ENCODE measurements at places on chromosomes 7 and 10. TPM values are rescaled to one million over a fixed set of nuclear protein-coding genes. Genes with fewer than 3 reads are reported as not detected.

The CFAP58 gene
- not detected for total RNA-seq

The SLC13A1 gene
- not detected for total RNA-seq

The NYAP1 gene
- total RNA-seq, result 0.15 TPM

The SFXN3 gene
- total RNA-seq, result 11.9 TPM

The OR2A12 gene
- not detected for total RNA-seq

The CALHM2 gene
- not detected for total RNA-seq

The PFKFB3 gene
- 1.2 TPM for total RNA-seq

The MINDY3 gene
- 17.8 TPM for total RNA-seq

The KCND2 gene
- total RNA-seq, result not detected

The MTPN gene
- 71.7 TPM for total RNA-seq

The DMBT1 gene
- total RNA-seq, result not detected

The C10orf53 gene
- total RNA-seq, result not detected

The MORN4 gene
- 3.4 TPM for total RNA-seq

GRCh38 chr10:74771054-74771453 is 55.3 kb upstream of the KAT6B start:
- H3K4me1 ChIP-seq, result peaks cover 9% of the 10 kb centered on the region
- DNase-seq, result no peak
- no peak overlapping the region for H3K27ac ChIP-seq
- H3K4me3 ChIP-seq, result no peak overlapping the region

DNA sequence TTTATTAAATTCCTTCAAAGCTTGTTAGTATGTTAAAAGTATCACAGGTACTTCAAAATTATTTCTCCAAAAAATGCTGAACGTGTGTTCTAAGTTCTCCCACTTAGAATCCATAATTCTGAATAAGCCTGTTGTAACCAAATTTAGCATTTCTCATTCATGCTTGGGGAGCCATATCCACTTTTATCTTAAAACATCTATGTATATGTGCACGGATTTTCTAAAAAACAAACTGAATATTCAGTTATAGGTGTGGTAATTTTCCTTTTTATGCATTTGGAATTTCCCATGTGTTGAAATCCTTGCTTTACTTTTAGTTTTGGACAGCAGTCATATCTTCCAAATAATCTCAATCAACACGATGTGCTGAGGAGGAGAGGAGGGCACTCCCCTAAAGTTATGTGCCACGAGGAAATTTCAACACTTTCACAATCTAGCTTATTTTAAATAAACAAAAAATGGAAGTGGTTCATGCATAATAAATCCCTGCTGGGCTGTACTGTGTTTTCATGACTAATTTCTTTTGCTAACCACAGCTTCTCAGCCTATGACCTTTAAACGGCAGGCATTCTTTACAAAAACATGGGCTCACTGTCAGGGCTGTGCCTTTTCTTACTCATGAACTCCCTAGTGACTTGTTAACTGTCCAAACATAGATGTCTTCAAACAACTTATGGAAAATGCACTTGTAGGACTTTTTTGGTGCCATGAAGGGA is 380.3 kb upstream of the SEMA3C start:
- no peak for DNase-seq
- no peaks in the 10 kb centered on the region for H3K4me1 ChIP-seq
- no peaks in the 10 kb centered on the region for H3K27me3 ChIP-seq

DNA sequence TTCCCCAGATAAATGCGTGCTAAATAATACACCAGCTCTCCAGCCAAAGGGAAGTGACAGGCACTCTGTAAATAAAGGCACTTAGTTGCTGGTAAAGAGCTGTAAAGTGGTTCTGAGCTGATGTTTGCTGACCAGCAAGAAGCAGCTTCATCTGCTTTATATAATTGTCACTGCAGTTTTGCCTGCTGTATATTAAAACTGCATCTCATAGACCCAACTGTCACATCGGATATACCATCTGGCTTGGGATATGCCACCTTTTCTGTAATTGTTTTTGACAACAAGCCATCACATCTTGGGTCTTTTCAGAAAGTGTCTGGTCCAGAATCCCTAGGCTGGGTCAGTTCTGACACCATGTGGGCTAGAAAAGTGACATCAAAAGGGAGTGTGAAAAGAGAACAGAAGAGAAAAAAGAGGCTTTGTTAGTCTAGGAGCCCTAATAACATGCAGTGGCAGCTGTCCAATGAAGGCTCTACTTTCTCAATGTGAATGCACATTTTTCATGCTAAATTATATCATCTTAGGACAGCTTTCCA is 697.6 kb downstream of the KCNMA1 start:
- no peak for DNase-seq
- no peak overlapping the region for H3K4me3 ChIP-seq
- no peak overlapping the region for H3K27ac ChIP-seq
- H3K36me3 ChIP-seq, result no peaks in the 10 kb centered on the region

- H3K4me3 ChIP-seq, result no peak overlapping the region
- H3K27ac ChIP-seq, result no peak overlapping the region
- no peak for DNase-seq
- H3K27me3 ChIP-seq, result no peaks in the 10 kb centered on the region
Observed at GRCh38 chr10:2592360-2593160, 474.8 kb upstream of the PFKP start.

GRCh38 chr10:21518641-21519396 is 6.7 kb downstream of the SKIDA1 start:
- peak overlapping the region; percentile 0 for H3K27ac ChIP-seq
- H3K36me3 ChIP-seq, result no peaks in the 10 kb centered on the region
- H3K27me3 ChIP-seq, result no peaks in the 10 kb centered on the region
- no peak overlapping the region for H3K4me3 ChIP-seq
- no peak for DNase-seq

DNA sequence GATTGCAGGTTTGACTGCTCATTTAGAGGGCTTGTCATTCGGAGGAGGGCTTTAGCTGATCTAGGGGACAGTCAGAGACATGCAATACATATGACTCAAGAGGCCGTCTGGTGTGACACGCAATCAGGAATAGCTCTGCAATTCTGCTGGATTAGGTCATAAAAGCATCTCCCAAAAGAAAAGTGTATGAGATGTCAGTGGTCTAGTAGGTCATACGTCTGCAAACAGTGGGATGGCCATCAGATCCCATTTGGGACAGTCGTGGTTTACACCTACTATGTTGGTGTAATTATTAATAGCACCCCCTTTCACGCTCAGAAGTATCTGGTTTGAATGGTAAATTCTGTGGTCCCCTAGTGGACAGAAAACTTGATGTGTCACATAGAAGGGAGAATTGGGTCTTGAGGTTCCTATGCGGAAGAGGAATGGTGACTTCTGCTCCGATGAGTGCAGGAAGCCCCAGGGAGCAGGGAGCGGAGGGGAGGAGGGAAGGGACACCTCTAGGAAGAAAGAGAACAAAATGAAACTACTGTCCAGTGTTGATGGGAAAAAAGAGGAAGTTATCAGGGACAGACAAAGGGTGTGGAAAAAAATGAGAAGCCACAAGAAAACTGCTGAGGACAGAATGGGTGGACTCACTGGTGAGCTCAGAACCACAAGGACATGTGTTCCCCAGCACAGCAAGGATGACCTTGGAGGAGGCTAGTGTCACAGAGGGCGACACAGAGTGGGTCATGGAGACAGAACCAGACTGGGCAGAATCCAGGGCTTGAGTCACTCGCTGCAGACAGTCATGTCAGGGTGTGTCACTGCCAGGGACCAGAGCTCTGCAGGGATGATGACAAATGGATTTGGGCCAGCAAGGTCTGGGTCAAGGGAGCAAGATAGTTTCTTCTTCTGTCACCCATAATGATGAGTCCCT is 59.9 kb downstream of the MAP3K8 start:
- no peak overlapping the region for H3K4me3 ChIP-seq
- DNase-seq, result peak; percentile 60
- no peak overlapping the region for H3K27ac ChIP-seq
- peaks cover 44% of the 10 kb centered on the region for H3K4me1 ChIP-seq

- H3K4me1 ChIP-seq, result peaks cover 11% of the 10 kb centered on the region
- H3K36me3 ChIP-seq, result peaks cover 5% of the 10 kb centered on the region
- no peaks in the 10 kb centered on the region for H3K27me3 ChIP-seq
- DNase-seq, result no peak
Observed at GRCh38 chr7:96157856-96158255, 164.0 kb downstream of the SLC25A13 start.

- H3K27ac ChIP-seq, result no peak overlapping the region
- H3K27me3 ChIP-seq, result no peaks in the 10 kb centered on the region
- no peaks in the 10 kb centered on the region for H3K36me3 ChIP-seq
- H3K4me3 ChIP-seq, result peak overlapping the region; percentile 24
- DNase-seq, result peak; percentile 88
Observed at GRCh38 chr7:108094933-108095710, 35.0 kb downstream of the LAMB4 start.

- H3K4me1 ChIP-seq, result peaks cover 61% of the 10 kb centered on the region
- peak overlapping the region; percentile 83 for H3K27ac ChIP-seq
- H3K27me3 ChIP-seq, result no peaks in the 10 kb centered on the region
Observed at GRCh38 chr10:95289003-95289920, 1.5 kb downstream of the PDLIM1 start.

- H3K27me3 ChIP-seq, result no peaks in the 10 kb centered on the region
- no peaks in the 10 kb centered on the region for H3K36me3 ChIP-seq
- H3K4me3 ChIP-seq, result no peak overlapping the region
Observed at GRCh38 chr10:78443900-78444571, 410.4 kb downstream of the RPS24 start.

DNA sequence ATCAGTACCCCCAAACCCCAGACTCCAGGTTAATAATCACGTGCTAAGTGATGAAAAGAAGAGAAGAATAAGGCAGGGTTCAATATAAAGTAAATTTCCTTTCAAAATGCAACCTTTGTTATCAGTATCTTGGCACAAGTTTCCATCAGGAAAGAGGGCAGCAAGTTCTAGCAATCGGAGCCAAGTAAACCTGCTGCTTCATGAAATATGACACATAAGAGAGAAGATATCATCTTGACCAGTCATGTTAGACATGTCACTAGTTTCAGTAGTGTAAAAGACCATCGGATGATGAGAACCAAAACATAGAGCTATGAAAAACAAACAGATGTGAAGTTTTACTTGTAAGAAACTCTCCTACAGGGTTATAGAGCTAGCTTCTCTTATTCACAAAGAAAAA is 44.0 kb downstream of the AASS start:
- H3K27me3 ChIP-seq, result no peaks in the 10 kb centered on the region
- H3K4me3 ChIP-seq, result no peak overlapping the region
- H3K4me1 ChIP-seq, result no peaks in the 10 kb centered on the region
- no peaks in the 10 kb centered on the region for H3K36me3 ChIP-seq
- no peak for DNase-seq

DNA sequence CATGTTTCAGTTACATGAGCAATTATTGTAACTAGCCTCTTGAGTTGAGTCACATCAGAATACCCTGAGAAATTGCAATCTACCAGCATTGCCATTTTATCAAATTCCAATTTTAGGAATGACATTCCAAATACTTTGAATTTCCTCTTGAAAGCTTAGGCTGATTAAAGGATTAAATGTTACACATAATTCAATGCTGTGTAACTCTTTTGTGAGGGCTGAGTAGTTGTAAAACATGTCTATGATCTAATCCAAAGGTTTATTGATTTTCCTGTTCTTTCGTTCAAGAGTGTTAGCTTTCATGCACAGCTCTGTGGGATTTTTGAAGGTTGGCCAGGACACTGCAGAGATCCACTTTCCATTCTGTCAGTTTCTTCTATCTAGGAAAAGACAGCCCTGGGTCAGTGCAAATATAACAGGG is 193.1 kb downstream of the SORCS1 start:
- no peaks in the 10 kb centered on the region for H3K36me3 ChIP-seq
- no peaks in the 10 kb centered on the region for H3K27me3 ChIP-seq
- no peak overlapping the region for H3K4me3 ChIP-seq
- no peak for DNase-seq

DNA sequence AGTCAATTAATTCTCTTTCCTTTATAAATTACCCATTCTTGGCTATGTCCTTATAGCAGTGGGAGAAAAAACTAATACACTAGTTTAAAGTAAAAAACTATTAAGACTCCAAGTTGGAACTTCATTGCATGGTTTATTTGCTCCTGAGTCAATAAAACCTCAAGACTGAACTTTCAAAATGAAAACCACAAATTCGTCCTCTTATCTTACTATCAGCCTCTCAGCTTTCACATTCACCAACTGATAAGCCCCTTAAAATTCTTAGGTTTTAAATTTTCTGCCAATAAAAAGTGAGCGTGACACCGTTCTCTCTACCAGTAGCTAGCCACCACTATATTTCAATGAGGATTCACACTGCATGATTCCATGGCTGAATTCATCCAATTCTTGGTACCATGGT is 346.4 kb upstream of the NPSR1 start:
- no peaks in the 10 kb centered on the region for H3K36me3 ChIP-seq
- DNase-seq, result no peak
- no peak overlapping the region for H3K27ac ChIP-seq
- H3K4me3 ChIP-seq, result no peak overlapping the region
- no peaks in the 10 kb centered on the region for H3K27me3 ChIP-seq

- no peaks in the 10 kb centered on the region for H3K4me1 ChIP-seq
- H3K36me3 ChIP-seq, result no peaks in the 10 kb centered on the region
- no peaks in the 10 kb centered on the region for H3K27me3 ChIP-seq
- no peak overlapping the region for H3K4me3 ChIP-seq
- DNase-seq, result no peak
Observed at GRCh38 chr10:94092848-94093247, 99.1 kb downstream of the PLCE1 start.

DNA sequence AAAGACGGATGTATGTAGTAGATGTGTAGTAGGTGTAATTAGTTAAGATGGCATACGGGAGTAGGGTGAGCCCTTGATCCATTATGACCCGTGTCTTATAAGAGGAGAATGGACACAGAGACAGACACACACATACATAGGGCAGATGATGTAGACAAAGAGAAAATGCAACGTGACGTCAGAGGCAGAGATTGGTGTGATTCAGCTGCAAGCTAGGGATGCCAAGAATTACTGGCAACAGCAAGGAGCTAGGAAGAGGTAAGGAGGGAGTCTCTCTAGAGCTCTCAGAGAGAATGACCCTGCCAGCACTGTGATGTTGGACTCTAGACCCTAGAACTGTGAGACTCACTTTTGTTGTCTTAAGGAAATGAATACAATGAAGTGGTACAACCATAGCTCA is 247.0 kb upstream of the HABP2 start:
- no peak overlapping the region for H3K4me3 ChIP-seq
- no peaks in the 10 kb centered on the region for H3K36me3 ChIP-seq
- H3K4me1 ChIP-seq, result peaks cover 18% of the 10 kb centered on the region
- DNase-seq, result no peak
- no peaks in the 10 kb centered on the region for H3K27me3 ChIP-seq
- H3K27ac ChIP-seq, result no peak overlapping the region

- no peaks in the 10 kb centered on the region for H3K27me3 ChIP-seq
- H3K4me1 ChIP-seq, result peaks cover 43% of the 10 kb centered on the region
- DNase-seq, result no peak
- peak overlapping the region; percentile 92 for H3K27ac ChIP-seq
Observed at GRCh38 chr7:74495112-74496086, 41.7 kb downstream of the GTF2IRD1 start.

GRCh38 chr7:116570306-116570705 is 45.5 kb downstream of the CAV1 start:
- H3K27me3 ChIP-seq, result no peaks in the 10 kb centered on the region
- DNase-seq, result no peak
- no peaks in the 10 kb centered on the region for H3K36me3 ChIP-seq
